ENCODE measurements at places on chromosomes 2 and 18.
A peak's percentile ranks its signal among the peaks of the same experiment; 100 is the strongest.

- DNase-seq = no peak
These were observed 12.9 kb upstream of the ADAM23 start for GRCh38 chr2:206430452-206430851.

GRCh38 chr2:72887032-72887739 is at the start of gene SPR:
TSS of gene SPR (plus strand) at chr2:72887408. CDS start at chr2:72887433, 25 bp downstream.
- DNase-seq = peak; percentile 94

GRCh38 chr2:32119161-32119560 is 46.5 kb upstream of the SLC30A6 start:
- no peak for DNase-seq

- no peak for DNase-seq
These were observed 3.0 kb downstream of the GPR55 start for GRCh38 chr2:230921806-230922595.

- no peak for DNase-seq
These were observed 142.7 kb downstream of the DYSF start for GRCh38 chr2:71596011-71596410.

- no peak for DNase-seq
These were observed 144.1 kb downstream of the SMAD7 start for GRCh38 chr18:48806551-48807261.

GRCh38 chr2:222272446-222273015 is 26.3 kb downstream of the PAX3 start:
- DNase-seq = no peak

- peak; percentile 60 for DNase-seq
These were observed at the start of gene TCF4 for GRCh38 chr18:55588111-55588869. TSS of gene TCF4 (minus strand) at chr18:55588192. CDS start at chr18:55587116, 1,076 bp downstream.

Measured in left lung (tissue), 14 donors.